ENCODE measurements at places on chromosomes 6 and 20. TPM values are rescaled to one million over a fixed set of nuclear protein-coding genes. Genes with fewer than 3 reads are reported as not detected.

GRCh38 chr20:20664795-20665589 is 47.5 kb downstream of the RALGAPA2 start:
- no peak for DNase-seq

- DNase-seq = no peak
These were observed 67.1 kb upstream of the GFRAL start for GRCh38 chr6:55260181-55260580.

Gene CST5
- not detected for total RNA-seq

GRCh38 chr20:19555726-19556125 is 202.3 kb upstream of the RIN2 start:
- DNase-seq = no peak

DNA sequence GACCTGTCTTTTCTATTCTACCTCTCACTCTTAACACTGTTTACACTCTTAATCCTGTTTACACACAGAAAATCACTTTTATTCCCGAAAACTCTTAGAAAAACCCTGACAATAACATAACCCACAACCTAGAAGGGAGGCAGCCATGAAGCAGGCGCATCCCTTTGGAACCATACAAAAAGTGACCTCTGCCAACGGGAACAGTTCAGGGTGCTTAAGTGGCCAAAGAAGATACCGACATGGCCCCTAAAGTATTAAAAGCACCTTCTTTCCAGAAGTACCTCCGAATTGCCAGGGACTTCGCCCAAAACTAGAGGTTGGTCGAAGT is 490 bp downstream of the MMUT start:
- DNase-seq = no peak

DNA sequence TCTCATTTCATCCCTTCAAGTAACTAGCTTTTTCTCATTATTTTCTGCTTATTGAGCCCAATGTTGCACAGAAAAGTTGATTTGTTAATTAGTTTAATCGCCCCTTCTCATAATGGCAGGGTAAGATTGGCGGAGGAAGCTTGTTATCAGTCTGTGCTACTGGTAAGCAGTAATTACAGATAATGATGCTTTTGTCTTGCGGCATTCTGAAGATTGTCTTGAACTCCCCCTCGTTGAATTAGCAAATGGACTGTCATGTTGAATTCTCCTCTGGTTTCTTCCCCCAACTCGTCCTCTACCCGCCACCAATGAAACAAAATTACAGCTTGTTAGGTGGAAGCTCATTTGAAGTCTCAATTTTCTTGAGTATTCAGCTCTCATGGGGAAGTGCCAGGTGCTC is 39.4 kb downstream of the PRDM13 start:
- DNase-seq = no peak

DNA sequence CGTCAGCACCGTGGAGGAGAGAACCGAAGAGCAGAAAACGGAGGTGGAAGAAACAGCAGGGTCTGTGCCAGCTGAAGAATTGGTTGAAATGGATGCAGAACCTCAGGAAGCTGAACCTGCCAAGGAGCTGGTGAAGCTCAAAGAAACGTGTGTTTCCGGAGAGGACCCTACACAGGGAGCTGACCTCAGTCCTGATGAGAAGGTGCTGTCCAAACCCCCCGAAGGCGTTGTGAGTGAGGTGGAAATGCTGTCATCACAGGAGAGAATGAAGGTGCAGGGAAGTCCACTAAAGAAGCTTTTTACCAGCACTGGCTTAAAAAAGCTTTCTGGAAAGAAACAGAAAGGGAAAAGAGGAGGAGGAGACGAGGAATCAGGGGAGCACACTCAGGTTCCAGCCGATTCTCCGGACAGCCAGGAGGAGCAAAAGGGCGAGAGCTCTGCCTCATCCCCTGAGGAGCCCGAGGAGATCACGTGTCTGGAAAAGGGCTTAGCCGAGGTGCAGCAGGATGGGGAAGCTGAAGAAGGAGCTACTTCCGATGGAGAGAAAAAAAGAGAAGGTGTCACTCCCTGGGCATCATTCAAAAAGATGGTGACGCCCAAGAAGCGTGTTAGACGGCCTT is 41.6 kb downstream of the ZBTB2 start:
- DNase-seq = no peak

Gene SHLD1
- total RNA-seq = 7.5 TPM

DNA sequence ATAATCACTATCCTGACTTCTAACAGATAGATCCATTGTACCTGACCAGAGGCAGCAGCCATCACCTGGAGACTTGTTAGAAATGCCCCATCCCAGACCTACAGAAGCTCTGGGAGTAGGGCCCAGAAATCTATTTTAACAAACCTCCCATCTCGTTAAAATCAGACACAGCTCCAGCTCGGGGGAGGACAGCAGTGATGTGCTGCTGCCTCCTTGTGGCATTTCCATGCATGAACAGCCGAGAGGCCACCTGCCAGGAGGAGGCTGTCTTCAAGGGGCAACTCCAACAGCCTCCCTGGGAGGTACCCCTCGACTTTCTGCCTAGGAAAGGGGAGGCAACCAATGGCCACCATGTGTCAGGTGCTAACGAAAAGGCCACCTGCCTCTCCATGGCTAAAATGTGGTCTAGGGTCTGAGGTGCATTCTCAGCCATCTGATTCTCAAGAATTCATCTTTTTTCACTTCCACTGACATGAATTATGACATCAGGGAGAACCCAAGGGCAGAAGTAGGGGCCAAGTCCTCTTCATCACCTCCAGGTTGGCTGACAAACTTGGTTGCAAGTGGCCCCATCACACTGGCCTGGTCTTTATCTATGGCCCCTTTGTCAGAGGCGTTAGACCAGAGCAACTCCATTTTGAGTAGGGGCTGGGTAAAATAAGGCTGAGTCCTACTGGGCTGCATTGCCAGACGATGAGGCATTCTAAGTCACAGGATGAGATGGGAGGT is 12.2 kb upstream of the KCNK15 start:
- DNase-seq = peak; percentile 74
